ENCODE measurements at places on chromosomes 5 and 9.

GRCh38 chr5:133897431-133897830 is 71.0 kb downstream of the C5orf15 start:
- DNase-seq = no peak

- no peak for DNase-seq
These were observed 4.1 kb downstream of the KIF12 start for GRCh38 chr9:114094971-114095370.

GRCh38 chr9:26244661-26245451 is 566.6 kb upstream of the TUSC1 start:
- no peak for DNase-seq

GRCh38 chr5:87121304-87122150 is 146.2 kb upstream of the RASA1 start:
- DNase-seq = no peak

- DNase-seq = no peak
These were observed 356.7 kb downstream of the ARRDC3 start for GRCh38 chr5:91026466-91026865.

DNA sequence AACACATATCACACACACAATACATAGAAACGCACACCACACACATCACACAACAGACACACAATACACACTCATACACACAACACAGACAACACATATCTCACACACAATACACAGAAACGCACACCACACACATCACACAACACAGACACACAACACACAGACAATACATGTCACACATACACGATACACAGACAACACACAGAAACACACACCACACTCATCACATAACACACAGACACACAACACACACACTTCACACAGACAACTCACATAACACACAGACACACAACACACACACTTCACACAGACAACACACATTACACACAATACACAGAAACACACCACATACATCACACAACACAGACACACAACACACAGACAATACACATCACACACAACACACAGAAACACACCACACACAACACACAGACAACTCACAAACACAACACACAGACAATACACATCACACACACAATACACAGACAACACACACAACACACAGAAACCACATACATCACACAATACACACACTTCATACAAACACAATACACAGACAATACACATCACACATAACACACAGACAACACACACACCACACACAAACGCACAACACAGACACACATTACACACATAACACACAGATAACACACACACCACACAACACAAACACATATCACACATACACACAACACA is 4.3 kb upstream of the CCDC187 start:
- DNase-seq = no peak

DNA sequence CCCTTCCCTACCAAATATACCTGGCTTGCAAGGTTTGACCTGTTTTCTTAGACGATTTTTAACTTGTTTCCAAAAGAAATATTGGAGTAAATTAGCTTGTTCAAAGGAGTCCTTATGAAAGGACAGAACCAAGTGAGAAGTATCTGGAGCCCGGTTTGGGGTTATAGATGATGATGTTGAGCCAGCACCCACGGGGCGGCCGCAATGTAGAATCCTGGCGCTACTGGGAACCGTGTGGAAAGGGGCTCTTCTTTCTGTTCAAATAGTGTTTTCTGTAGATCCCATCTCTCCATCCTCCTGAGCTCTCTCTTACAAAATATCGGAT is 517 bp upstream of the EXOSC2 start:
- DNase-seq = no peak

GRCh38 chr9:125434986-125435775 is 173.6 kb downstream of the GAPVD1 start:
- DNase-seq = no peak

DNA sequence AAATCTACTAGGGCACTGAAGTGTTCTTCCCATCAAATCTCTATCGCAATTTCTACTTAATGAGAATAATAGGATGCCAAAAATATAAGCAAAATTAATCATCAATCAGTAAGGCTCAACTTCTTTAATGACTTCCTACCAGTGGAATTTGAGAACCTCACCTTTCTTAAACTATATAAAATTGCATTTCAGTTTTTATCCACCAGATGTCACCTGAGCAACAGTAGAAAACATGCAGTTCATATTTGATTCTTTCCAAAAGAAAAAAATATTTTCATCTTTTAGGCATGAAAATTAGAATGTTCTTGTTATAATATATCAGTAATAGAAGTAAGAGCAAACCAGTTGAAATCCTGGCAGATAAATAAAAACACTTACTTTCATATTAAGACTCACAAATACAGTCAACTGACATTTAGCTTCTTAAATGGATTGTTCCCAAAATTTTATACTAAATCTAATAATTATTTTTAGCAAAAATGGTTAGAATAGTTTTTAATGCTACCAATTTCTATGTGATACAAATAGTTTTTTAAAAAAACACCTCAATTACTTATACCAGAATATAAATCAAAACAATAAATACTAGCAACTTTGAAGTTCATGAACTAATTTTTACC is 13.4 kb upstream of the CCDC112 start:
- no peak for DNase-seq

DNA sequence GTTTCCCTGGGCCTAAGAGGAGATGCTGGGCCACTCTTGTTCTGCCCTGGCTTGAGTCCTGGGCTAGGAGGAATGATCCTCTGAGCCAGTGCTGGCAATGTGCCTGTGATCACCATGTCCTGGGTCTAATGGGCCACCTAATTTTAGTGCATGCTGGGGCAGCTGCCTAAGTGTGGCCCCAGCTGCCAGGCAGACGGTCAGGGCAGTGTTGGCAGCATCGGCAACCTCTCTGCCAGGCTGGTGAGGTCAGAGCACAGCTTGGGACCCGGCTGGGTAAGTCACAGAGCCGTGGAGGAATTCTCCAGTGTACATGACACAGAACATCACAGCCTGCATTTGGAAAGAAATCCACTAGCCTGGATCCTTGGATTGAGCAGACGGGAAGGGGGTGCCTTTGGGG is 21.4 kb upstream of the PITX1 start:
- no peak for DNase-seq

DNA sequence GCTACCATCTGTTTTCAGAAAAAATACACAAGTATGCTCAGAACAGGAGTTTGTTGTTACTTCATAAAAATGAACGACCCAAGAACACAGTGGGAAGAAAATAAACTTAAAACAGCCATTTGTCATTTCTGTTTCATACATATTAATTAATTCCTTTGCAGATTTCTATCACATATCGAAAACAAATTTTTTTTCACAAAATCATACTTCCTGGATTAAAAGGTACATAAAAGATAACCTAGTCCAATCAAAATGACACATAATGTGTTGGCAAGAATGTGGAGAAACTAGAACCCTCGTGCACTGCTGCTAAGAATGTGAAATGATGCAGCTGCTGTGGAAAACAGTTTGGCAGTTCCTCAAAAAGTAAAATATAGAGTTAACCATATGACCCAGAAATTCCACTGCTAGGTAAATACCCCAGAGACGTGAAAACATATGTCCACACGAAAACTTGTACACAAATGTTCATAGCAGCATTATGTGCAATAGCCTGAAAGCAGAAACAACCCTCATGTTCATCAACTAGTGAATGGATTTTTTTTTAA is 46.0 kb downstream of the MYO10 start:
- DNase-seq = no peak

DNA sequence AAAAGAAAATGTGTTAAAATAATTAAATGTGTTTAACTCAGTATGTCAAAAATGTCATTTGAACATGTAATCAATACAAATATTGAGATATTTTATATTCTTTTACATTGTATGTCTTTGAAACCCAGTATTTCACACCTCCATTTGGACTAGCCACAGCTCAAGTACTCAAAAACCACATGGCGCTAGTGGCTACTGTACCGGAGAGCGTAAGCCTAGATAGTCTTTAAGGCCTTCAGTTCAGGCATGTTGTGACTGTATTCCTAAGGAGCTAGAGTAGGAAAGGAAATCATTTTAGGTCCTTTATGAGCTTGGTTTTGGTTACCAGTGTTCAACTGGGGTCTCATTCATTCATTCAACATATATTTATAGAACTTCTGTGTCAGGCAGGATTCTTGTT is 12.8 kb downstream of the FBXW2 start:
- DNase-seq = no peak

DNA sequence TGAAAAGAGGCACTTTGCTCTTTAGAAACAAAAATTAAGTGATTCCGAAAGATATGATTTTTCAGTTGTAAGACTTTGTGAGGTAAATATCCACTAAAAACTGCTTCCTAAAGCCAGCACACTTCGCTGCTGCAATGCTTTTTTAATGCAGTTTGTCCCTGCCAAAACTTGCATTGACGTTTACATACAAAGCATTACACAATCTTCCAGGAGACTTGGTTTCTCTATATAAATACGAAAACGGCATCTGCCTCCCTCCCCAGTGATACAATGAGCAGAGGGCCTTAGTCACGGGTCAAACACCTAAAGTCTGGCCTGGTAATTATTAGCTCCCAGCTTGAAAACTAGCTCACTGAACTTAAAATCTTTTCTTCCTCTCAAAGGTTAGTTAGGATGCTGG is 170.7 kb downstream of the TSSK1B start:
- DNase-seq = no peak

GRCh38 chr9:6247266-6247665 is 31.7 kb downstream of the IL33 start:
- no peak for DNase-seq

DNA sequence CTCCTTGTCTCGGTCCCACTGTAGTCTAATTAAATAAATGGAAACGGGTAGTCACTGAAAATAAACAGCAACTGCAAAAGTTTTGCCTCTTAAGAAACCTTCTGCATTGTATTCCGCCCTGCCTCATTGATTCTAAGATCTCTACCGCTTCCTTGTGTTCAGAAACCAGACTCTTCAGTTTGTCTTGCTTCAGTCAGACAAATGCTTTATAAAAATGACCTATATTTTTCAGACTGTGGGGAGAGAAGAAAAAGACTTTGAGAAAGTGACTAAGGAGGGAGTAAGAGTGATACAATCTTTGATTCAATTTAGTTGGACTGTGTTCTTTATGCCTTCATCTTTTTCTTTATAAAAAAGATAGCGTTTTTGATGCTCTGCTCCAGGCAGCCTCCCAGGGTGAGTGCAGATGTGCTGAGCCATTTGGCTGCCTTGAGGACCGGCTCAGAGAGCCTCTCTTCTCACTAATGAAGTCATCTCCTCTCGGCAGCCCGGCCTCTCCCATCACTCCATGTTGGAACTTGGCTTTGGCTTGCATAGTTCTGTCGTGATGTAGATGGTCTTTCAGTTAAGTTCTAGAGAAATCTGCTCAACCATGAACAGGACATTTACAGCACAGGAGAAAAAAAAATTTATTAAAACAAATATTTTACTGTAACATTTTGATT is 4.0 kb upstream of the VCAN start:
- no peak for DNase-seq

DNA sequence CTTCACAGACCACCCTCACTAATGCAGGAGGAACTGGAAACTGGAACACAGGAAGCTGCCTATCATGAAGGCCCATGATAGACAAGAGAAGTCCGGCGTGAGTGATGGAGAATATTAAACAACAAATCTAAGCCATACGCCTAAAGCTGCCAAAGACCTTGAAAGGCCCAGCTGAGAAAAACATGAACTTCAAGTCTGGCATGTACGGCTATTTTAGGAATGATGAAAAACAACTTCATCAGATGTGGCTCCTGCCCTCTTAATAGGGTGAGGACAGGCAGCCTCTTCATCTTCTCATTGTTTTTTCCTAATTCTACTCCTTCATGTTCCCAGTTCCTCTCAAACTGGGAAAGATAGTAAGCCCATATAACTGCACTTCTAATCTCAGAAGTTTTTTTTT is 20.3 kb downstream of the FBP1 start:
- DNase-seq = no peak

GRCh38 chr5:138753794-138754698 is 821 bp downstream of the CTNNA1 start:
- DNase-seq = peak; percentile 64
